Fibroblast of skin of right quadriceps (primary cell): ENCODE measurements at places on chromosomes 7 and 10.
A peak's percentile ranks its signal among the peaks of the same experiment; 100 is the strongest.

GRCh38 chr7:23242321-23242720 lies 4.3 kb upstream of the GPNMB start:
- no peak for DNase-seq

DNA sequence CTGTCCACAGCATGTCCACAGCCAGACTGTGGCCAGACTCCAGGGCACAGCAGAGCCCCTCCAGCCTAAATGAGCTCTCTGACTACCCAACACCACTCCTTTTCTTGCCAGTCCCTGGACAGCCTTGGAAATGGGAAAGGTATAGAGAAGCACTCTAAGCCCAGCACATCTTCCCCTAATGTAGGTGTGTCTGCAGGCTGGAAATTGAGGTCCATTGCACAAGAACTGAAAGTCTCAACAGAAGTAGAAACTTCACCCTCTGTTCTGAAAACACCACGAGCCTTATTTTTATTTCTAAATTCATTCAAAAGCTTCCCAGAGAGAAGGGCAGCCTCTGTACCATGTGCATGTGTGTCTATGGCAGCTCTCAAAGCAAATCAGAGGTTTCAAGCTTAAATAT lies 3.7 kb upstream of the KCNMA1 start:
- DNase-seq: no peak

DNA sequence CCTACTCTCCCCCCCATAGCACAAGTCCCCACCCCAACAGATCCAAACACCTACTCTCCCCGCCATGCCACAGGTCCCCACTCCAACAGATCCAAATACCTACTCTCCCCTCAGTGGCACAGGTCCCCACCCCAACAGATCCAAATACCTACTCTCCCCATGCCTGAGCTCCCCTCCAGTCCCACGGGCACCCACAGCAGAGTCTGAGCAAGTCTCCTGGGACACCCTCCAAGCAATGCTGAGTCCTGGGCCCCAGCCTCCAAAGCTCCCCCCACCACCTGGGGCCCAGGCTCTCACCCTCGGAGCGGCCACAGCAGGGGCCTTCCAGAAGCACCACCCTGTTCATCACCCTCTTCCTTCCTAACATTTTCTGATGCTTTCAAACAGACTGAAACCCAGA lies 63.9 kb upstream of the DNAAF5 start:
- no peak for DNase-seq

GRCh38 chr10:108204528-108205305 lies 1040.2 kb upstream of the SORCS1 start:
- peak; percentile 43 for DNase-seq

DNA sequence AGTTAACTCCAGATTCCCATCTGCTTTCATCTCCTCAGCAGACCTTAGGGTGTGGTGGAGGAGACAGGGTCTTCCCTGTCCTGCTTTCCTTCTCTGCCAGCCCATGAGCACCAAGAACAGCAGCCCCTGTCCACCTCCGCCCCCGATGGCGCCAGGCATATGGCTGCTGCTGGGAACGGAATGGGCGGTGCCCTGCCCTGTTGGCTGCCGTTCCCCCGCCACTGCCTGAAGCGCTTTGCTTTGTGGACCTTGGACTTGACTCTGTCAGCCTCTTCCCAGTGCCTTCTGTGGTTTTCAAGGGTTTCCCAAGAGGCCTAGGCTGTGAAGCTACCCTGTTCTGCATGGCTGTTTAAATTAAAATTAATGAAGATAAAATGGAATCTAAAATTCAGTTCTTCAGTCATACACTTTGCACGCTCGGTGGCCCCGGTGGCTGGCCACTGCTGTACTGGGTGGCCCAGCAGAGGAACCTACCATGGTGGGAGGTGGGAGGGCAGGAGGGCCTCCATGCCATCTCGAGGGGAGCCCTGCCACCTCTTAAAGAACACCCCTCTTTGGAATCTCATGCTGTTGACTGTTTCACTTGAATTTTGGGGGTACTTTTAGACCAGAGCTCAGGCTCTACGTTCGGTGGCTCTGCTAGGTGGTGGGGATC lies 78.7 kb downstream of the NKX6-2 start:
- no peak for DNase-seq

GRCh38 chr7:41702635-41703371 lies at the start of gene INHBA:
Gene INHBA (minus strand): TSS chr7:41703090. CDS start chr7:41700374, 2,716 bp downstream.
- peak; percentile 94 for DNase-seq

GRCh38 chr10:28949005-28950004 lies 272.0 kb downstream of the BAMBI start:
- no peak for DNase-seq

DNA sequence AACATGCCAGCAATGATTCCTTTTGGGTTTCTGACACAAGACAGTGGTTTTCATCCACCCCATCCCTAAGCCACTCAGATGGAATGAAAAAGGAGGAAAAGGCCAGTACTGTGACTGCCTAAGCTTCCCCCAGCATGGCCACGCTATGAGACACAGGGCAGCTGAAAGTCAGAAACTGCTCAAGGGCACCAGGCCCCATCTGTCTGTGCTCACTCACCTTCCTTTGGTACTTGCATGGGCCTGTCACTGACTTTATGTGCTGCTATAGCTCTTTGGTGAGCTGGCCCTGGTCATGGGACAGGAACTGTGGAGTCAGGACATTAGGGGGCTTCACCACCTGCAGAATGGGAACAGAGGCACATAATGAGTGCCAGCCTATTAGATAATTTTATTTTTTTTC lies 21.2 kb upstream of the ACSM6 start:
- DNase-seq: no peak

- no peak for DNase-seq
Observed at GRCh38 chr10:5666841-5667630, 641 bp upstream of the ASB13 start.

DNA sequence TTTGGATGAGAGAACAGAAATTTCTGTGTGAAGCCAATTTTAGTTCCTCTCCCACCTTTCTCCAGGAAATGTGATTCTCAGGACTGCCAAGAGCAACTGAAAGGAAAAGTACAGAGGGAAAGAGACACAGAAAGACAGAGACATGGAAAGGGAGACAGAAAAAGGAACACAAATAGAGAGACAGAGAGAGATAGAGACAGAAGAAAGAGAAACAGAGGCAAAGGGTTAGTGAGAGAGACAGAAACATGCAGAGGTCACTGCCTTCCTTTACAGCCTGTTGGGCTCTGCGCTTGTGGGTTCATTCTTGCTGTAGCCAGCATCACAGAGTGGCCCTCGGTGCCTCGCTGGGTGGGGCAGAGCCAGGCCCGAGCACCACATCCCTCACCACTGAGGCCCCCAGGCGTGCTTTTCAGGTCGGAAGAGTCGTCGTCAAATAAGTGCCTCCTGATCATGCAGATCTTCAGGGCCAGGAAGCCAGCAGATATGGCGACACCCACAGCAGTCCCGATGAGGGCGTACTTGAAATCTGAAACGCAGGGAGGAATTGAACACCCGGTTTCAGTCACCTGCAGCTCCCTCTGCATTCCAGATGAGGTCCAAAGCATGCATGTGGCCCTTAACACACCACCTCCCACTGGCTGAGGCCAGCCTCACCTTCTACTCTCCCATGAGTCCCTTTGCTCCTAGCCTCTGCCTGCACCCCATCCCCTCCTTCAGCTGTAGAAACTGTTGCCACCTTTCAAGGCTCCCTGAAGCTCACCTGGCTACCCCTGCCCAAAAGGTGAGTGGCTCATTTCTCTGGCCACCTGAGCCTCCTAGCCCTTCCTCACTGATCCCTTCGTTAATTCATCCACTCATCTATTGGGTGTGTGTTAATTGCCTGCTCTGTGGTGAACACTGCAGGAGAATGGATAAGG lies 21.4 kb downstream of the TMEM273 start:
- DNase-seq: no peak

GRCh38 chr7:130387628-130388403 lies 7.5 kb downstream of the CPA1 start:
- DNase-seq: peak; percentile 93

DNA sequence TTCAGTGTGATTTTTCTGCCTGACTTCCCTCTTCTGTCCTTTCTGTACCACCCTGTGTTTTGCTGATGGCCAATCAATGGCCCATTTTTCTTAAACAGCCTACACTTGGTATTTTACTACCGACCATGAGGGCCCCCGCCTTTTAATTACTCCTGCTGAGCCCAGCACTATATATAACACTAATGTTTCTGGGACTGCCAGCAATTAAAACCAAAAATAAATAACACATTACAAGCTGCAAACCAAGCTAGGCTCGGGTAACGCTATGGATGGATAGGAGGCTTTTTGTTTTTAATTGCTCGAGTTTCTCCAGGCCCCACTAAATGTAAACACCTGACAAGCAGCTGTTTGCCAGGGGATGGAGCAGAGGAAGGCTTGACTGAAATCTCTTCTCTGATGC lies 915.4 kb upstream of the AUTS2 start:
- DNase-seq: no peak

DNA sequence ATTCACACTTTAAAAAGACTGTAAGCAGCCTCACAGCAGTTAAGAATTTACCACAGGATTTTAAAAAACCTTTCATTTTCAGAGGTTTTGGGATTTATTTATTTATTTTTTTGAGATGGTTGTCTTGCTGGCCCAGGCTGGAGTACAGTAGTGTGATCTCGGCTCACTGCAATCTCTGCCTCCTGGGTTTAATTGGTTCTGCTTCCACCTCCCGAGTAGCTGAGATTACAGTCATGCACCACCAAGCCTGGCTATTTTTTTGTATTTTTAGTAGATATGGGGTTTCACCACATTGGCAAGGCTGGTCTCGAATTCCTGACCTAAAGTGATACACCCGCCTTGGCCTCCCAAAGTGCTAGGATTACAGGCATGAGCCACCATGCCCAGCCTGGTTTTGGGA lies 19.1 kb downstream of the MINDY4 start:
- DNase-seq: no peak
